ENCODE measurements at places on chromosomes 11 and 22.

- DNase-seq, result no peak
Observed at GRCh38 chr11:75199412-75199955, 41.1 kb upstream of the TPBGL start.

- no peak for DNase-seq
Observed at GRCh38 chr11:75547617-75548058, 14.4 kb upstream of the SERPINH1 start.

GRCh38 chr22:16601437-16602223 lies 9.0 kb upstream of the CCT8L2 start:
- DNase-seq, result no peak

DNA sequence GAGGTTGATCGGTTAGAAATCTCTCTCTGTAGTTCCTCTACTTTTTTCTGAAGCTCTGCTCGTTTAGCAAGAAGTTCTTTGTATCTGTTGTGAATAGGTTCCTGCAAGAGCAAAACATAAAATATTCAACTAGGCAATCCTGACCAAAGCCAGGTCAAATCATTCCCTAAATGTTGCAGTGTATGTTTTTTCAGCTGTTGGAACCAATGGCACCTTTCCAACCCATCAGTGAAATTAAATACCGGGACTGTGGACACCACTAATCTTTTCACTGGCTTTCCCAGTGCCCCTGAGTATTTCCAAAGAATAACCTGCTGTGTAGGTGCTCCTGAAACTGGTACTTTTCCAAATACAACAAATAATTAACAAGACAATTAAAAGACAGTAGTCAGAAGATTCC lies 45.1 kb downstream of the CEP57 start:
- no peak for DNase-seq

GRCh38 chr11:39327302-39327701 lies 2132.2 kb downstream of the LRRC4C start:
- DNase-seq, result no peak

- no peak for DNase-seq
Observed at GRCh38 chr11:36790526-36790925, 192.5 kb upstream of the RAG2 start.

DNA sequence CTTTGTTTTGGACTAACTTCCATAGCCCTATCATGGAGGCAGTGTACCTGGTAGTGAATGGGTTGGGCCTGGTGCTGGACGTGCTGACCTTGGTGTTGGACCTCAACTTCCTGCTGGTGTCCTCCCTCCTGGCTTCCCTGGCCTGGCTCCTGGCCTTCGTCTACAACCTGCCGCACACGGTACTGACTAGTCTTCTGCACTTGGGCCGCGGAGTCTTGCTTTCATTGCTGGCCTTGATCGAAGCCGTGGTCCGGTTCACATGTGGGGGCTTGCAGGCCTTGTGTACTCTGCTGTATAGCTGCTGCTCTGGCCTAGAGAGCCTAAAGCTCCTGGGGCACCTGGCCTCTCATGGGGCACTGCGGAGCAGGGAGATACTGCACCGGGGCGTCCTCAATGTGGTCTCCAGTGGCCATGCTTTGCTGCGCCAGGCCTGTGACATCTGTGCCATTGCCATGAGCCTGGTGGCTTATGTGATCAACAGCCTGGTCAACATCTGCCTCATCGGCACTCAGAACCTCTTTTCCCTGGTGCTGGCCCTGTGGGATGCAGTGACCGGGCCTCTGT lies 846 bp downstream of the RNF26 start:
- DNase-seq, result no peak

- DNase-seq, result no peak
Observed at GRCh38 chr11:27705873-27706820, 5.9 kb upstream of the BDNF start.

- DNase-seq, result no peak
Observed at GRCh38 chr22:40602231-40602630, 34.3 kb downstream of the MRTFA start.

GRCh38 chr11:73667891-73668290 lies 21.5 kb downstream of the PLEKHB1 start:
- DNase-seq, result no peak

Measured in SK-N-MC (cell line).